ENCODE measurements at places on chromosomes 1 and 21. TPM values are rescaled to one million over a fixed set of nuclear protein-coding genes. Genes with fewer than 3 reads are reported as not detected.

The AK5 gene
- not detected for total RNA-seq

The ATF3 gene
- total RNA-seq, result 28.9 TPM

The TMEM269 gene
- total RNA-seq, result not detected

The ACBD6 gene
- 33.6 TPM for total RNA-seq

The SSX2IP gene
- total RNA-seq, result 8.5 TPM

The GJA5 gene
- total RNA-seq, result 62.2 TPM

DNA sequence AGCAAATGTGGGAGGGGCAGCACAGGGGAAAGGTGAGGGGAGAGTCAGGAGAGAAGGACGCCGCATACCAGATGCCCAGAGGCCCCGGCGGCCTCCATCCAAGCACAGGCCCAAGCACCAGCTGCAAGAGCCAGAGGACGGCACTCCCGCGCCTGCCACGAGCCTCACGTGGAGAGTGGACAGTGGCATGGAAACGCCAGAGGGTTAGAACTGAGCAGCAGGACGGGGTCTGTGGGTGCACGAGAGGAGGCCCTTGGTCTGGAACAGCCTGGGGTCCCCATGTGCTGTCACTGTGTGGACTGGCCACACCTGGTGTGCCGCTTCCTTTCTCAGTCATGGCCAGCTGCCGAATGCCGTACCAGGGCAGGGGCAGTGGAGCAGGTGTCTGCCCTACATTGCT, 68.7 kb downstream of the AGPAT3 start:
- H3K4me3 ChIP-seq, result no peak overlapping the region

GRCh38 chr1:156912861-156913808, 7.3 kb upstream of the LRRC71 start:
- DNase-seq, result peak; percentile 85
- no peak overlapping the region for H3K4me3 ChIP-seq
- H3K4me1 ChIP-seq, result no peaks in the 10 kb centered on the region
- H3K27ac ChIP-seq, result no peak overlapping the region
- peaks cover 10% of the 10 kb centered on the region for H3K27me3 ChIP-seq
- peaks cover 29% of the 10 kb centered on the region for H3K36me3 ChIP-seq

DNA sequence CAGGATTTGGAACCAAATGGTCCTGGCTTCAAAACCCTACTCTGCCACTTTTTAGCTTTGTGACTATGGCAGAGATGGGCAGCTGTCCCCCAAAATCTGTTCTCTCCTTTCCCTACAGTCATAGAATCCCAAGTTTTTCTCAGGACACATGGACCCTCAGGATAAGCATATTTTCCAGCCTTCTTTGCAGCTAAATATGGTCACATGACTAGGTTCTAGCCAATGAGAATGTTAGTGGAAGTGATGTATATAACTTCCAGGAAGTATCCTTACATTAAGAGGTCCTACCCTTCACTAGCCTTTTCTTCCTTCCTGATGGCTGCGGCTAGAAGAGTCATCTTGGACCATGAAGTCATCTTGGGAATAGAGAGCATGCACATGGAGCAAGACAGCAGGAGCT, 5.9 kb downstream of the IGSF3 start:
- H3K27ac ChIP-seq, result no peak overlapping the region
- H3K4me3 ChIP-seq, result no peak overlapping the region
- H3K4me1 ChIP-seq, result peaks cover 5% of the 10 kb centered on the region
- H3K36me3 ChIP-seq, result no peaks in the 10 kb centered on the region
- H3K27me3 ChIP-seq, result peaks cover 9% of the 10 kb centered on the region

DNA sequence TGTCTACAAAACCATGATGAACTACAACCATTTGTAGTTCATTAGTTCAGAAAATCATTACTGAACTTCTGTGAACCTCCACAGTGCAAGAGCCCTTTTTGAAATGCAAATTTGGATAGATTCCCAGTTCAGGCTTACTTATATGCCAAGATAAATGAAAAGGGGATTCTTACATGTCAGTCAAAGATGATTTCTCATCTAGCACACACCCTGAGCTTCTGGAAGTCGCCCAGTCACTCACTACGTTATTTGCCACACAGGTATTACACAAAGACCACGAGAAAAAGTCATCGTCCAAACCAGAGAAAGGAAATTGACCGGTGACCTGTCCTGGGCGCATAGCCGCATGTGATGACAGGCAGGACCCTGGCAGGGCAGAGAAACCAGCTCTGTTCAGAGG, 41.8 kb downstream of the ETS2 start:
- no peak overlapping the region for H3K4me3 ChIP-seq
- no peaks in the 10 kb centered on the region for H3K36me3 ChIP-seq
- DNase-seq, result no peak
- no peaks in the 10 kb centered on the region for H3K4me1 ChIP-seq
- H3K27ac ChIP-seq, result no peak overlapping the region
- no peaks in the 10 kb centered on the region for H3K27me3 ChIP-seq

GRCh38 chr21:41750532-41751151, 16.2 kb downstream of the RIPK4 start:
- no peak for DNase-seq
- no peak overlapping the region for H3K27ac ChIP-seq
- H3K36me3 ChIP-seq, result peaks cover 4% of the 10 kb centered on the region
- H3K4me1 ChIP-seq, result peaks cover 12% of the 10 kb centered on the region
- H3K4me3 ChIP-seq, result no peak overlapping the region
- H3K27me3 ChIP-seq, result no peaks in the 10 kb centered on the region

DNA sequence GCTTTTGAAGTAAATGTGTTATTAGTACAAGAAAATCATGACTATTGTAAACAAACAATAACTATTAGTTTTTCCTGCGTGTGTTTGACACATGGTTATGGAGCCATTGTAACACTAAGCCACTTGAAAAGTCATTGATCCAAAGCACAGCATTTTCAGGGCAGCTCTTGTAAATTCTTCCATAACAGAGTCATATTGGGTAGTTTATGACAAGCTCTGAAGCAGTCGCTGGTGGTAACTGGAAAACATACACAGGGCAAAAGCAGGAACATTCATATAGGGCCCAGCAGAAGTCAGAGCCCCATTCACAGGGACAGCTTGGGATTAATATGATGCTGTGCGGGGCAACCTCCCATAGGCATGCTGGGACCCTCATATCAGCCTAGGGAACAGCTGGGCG, 483.2 kb upstream of the PTBP2 start:
- peaks cover 8% of the 10 kb centered on the region for H3K4me1 ChIP-seq
- no peak for DNase-seq
- H3K27me3 ChIP-seq, result no peaks in the 10 kb centered on the region
- no peak overlapping the region for H3K4me3 ChIP-seq

DNA sequence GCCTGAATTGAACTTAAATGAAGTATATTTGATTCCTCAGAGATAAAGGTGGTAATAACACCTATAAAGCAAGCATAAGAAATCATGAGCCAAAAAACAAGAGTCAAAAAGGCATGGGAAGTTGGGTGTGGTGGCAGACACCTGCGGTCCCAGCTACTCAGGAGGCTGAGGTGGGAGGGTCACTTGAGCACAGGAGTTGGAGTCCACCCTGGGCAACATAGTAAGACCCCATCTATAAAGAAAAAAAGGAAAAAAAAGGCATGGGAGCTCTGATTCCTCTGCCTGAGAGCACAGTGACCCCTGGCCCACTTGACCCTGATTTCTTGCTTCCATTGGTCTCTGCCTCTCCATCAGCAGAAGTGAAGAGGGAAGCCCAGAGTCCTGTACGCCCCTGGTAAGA, 40.3 kb downstream of the MT1HL1 start:
- H3K4me1 ChIP-seq, result no peaks in the 10 kb centered on the region
- no peak overlapping the region for H3K4me3 ChIP-seq
- H3K27me3 ChIP-seq, result no peaks in the 10 kb centered on the region
- no peaks in the 10 kb centered on the region for H3K36me3 ChIP-seq

DNA sequence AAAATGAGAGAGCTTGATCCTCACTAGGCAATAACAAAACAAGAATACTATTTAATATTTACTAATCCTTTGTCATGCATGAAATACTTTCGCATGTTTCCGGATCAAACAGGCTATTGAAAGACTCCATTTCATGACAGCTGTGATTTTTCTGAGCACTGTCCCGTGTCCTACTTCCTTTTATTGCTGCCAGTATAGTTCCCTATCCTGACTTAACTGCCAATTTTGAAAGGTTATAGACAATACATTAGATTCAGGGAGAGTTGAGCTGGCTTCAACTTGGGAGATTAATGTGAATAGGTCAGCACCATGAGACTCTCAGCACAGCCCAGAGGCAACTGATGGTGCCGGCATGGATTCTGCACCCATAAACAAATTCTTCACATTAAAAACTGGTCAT, 225.8 kb downstream of the VAV3 start:
- no peak for DNase-seq
- no peaks in the 10 kb centered on the region for H3K27me3 ChIP-seq
- H3K27ac ChIP-seq, result no peak overlapping the region
- no peaks in the 10 kb centered on the region for H3K36me3 ChIP-seq
- H3K4me3 ChIP-seq, result no peak overlapping the region

- no peak overlapping the region for H3K27ac ChIP-seq
- H3K4me3 ChIP-seq, result no peak overlapping the region
- no peaks in the 10 kb centered on the region for H3K27me3 ChIP-seq
- H3K36me3 ChIP-seq, result no peaks in the 10 kb centered on the region
- H3K4me1 ChIP-seq, result no peaks in the 10 kb centered on the region
Measured at GRCh38 chr1:110286564-110286963, 52.6 kb upstream of the RBM15 start.

- H3K27ac ChIP-seq, result no peak overlapping the region
- no peaks in the 10 kb centered on the region for H3K4me1 ChIP-seq
- H3K36me3 ChIP-seq, result no peaks in the 10 kb centered on the region
- DNase-seq, result no peak
Measured at GRCh38 chr1:181661569-181661968, 178.3 kb downstream of the CACNA1E start.

- H3K27me3 ChIP-seq, result no peaks in the 10 kb centered on the region
- H3K4me3 ChIP-seq, result no peak overlapping the region
- DNase-seq, result no peak
Measured at GRCh38 chr1:111833334-111833733, 77.6 kb downstream of the DDX20 start.

GRCh38 chr1:3184666-3185065, 115.7 kb downstream of the PRDM16 start:
- H3K4me3 ChIP-seq, result no peak overlapping the region
- H3K27me3 ChIP-seq, result no peaks in the 10 kb centered on the region
- DNase-seq, result no peak
- peaks cover 11% of the 10 kb centered on the region for H3K4me1 ChIP-seq

DNA sequence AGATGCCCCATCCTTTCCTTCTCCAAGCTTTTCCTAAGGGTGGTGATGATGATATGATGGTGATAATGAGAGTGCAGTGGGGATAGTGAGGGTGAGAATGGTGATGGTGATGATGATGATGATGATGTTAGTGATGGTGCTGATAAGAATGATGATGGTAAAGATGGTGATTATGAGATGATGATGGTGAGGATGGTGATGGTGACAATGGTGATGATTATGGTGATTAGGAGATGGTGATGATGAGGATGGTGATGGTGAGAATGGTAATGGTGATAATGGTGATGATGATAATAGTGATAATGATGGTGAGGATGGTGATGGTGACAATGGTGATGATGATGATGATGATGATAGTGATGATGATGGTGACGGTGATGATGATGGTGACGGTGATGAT, 4.0 kb downstream of the BSND start:
- no peaks in the 10 kb centered on the region for H3K4me1 ChIP-seq
- H3K27ac ChIP-seq, result no peak overlapping the region
- H3K4me3 ChIP-seq, result no peak overlapping the region
- DNase-seq, result no peak
- peaks cover 27% of the 10 kb centered on the region for H3K27me3 ChIP-seq

GRCh38 chr1:203207751-203208150, 21.2 kb upstream of the CHI3L1 start:
- no peak overlapping the region for H3K27ac ChIP-seq
- peaks cover 4% of the 10 kb centered on the region for H3K4me1 ChIP-seq
- H3K4me3 ChIP-seq, result no peak overlapping the region

- DNase-seq, result no peak
- peak overlapping the region; percentile 72 for H3K27ac ChIP-seq
- H3K4me1 ChIP-seq, result peaks cover 18% of the 10 kb centered on the region
- H3K36me3 ChIP-seq, result no peaks in the 10 kb centered on the region
Measured at GRCh38 chr1:218459878-218460711, 115.0 kb downstream of the TGFB2 start.

DNA sequence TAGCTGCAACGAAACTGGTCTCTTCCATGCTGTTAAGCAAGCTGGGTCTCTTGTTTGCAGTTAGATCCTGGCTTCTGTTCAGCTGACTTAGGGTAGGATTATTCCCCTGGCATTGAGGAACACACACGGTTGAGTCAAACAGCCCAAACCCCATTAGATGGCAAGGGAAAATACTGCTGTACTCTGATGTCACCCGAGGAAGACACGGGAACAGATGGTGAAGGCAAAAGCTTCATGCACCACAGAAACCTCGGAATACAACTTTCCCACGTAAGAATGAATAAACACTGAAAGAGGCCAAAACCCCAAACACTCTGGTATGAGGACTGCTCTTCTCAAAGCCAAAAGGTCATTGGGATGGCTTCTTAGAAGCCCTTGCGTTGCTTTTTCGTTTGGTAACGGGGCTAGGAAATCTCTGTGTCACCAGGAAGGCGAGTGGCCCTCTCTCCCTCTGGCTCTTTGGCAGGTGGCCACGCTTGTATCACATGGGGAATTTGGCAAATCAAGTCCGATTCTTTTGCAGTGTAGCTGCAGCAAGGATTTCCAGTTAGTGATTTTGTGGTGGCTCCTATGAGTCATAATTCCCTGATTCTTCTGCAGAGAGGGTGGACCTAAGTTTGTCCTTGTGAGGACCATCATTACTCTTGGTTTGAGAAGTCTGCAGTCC, 16.7 kb upstream of the LYST start:
- peak; percentile 89 for DNase-seq
- H3K4me1 ChIP-seq, result peaks cover 13% of the 10 kb centered on the region
- no peaks in the 10 kb centered on the region for H3K36me3 ChIP-seq
- peak overlapping the region; percentile 34 for H3K4me3 ChIP-seq
- peak overlapping the region; percentile 75 for H3K27ac ChIP-seq

DNA sequence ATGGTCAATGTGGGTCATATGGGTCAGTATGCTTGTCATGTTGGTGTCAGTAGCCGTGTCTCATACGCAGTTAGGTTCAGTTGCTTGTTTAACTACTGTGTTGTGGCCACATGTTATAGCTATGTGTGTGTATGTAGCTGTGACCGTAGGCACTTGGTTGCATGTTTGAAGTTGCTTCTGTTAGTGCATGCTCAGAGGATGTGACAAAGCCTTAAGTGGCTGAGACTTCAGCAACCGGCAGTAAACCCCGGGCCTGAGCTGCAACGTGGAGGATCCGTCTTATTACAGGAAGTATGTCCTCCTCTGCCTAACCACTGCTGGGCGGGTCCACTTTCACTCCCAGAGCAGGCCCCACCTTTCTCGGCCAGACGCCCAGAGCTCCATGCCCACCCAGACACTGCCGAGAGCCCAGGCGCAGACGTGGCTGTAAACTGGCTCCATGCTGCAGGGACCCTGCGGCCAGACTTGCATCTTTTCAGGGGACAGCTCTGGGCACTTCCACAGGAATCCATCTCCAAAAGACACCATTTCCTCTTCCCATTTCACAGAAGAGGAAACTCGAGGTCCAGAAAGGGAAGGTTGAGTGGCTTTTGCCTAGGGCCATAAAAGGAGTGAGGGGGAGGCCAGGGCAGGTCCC, 2.2 kb downstream of the TCEA3 start:
- H3K4me3 ChIP-seq, result peak overlapping the region; percentile 14
- DNase-seq, result peak; percentile 85

All from upper lobe of right lung (tissue), 1 donor.